ENCODE measurements at places on chromosomes 1 and 21.

DNA sequence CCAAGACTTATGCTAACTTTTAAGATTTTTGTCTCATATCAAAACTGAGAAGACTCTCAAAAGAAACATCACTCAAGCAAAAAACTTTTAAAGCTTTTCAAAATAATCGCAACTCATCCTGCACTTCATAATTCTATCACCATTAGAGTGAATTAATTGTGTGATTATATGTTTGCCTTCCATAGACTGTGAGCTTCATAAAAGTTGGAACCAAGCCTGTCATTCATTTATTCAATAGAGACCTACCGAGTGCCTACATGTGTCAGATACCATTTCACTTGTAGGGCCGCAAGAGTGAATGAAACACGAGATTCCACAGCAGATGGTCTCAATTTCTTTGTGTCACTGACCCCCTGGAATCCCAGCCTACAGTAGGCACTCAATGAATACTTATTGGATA, 106.4 kb downstream of the RHOU start:
- DNase-seq = no peak

DNA sequence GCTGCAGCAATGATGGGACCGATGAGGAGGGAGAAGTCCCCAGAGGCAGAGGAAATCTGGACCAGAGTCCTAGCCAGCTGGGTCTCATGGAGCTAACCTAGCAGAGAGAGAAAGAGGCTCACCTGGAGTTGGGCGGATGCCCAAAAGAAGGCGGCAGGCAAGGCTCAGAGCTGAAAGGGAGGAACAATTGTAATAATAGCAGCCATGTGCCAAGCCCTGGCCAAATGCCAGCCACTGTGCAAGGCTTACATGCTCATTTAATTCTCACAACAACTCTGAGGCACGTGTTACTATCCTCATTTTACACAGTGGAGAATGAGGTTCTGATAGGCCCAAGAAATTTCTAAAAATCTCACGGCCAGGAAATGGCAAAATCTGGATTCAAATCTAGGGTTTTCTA, 50.0 kb upstream of the ZNF648 start:
- no peak for DNase-seq

- DNase-seq = no peak
Measured at GRCh38 chr1:240646571-240647240, 34.8 kb upstream of the GREM2 start.

DNA sequence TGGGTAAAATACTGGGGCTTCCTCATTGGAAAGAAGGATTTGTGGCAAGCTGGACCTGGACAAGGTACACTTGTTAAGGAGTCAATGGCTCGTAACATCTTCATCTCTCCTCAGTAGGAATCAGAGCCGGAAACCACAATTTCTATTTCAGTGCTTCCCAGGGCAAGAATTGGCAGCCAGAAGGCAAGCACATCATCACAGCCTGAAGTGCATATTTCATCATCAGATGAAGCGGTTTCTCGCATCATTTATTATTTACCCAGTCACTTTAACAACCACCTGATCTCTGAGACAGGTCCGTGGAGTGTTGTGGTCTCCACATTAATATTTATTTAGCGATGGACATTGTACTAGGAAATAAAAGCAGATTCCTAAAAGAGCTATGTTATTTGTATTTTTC, 55.0 kb downstream of the KCNJ15 start:
- DNase-seq = no peak

- no peak for DNase-seq
Measured at GRCh38 chr1:216521477-216521876, 98.2 kb upstream of the USH2A start.

DNA sequence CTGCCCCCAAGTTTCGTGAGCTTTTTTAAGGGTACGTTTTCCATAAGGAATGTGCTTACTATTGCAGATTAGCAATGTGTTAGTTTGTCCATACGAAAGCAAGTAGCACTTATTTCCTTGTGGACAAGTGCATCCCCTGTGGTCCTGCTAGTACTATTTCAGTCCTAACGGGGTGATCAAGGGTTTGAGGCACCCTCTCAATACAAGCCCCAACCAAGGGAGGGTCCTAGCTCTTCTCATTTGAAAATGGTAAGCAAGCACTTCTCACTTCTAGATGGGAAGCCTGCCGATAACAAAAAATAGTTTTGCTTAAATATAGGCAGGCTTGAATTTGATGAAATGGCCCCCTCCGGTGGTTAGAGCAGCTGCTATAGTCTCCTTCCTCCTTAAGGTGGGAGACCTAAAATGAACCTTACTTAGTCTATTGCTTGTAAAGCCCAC, 64.0 kb upstream of the HMCN1 start:
- DNase-seq = peak; percentile 24

DNA sequence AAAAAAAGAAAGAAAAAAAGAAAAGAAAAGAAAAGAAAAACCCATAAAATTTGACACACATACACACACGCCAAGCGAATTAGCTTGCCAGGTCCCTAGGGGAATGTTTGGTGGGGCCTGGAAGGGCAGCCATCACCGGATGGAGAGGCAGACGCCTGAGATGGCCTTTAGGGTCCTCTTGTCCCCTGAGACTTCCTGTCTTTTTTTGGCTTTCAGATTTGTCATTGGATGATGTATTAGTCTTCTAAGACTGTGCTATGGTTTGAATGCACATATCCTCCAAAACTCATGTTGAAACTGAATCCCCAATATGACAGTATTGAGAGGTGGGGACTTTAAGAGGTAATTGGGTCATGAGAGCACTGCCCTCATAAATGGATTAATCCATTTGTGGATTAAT, 211.8 kb downstream of the TOMM20 start:
- DNase-seq = no peak

DNA sequence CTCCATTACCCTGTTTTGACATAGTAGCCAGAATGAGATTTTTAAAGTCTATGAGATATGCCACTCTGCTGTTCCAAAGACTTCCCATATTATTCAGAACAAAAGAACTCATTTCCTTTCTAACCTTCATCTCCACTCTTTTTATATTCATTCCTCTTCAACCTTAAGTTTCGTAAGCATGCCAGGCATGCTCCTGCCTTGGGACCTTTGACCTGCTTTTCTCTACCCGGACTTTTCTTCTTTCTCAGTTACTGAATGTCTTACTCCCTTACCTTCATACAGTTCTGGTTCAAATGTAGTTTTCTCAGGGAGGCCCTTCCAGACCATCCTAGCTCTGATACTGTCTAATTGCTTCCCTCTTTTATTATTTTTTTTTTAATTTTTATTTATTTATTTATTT, 81.1 kb downstream of the TNNI3K start:
- no peak for DNase-seq

DNA sequence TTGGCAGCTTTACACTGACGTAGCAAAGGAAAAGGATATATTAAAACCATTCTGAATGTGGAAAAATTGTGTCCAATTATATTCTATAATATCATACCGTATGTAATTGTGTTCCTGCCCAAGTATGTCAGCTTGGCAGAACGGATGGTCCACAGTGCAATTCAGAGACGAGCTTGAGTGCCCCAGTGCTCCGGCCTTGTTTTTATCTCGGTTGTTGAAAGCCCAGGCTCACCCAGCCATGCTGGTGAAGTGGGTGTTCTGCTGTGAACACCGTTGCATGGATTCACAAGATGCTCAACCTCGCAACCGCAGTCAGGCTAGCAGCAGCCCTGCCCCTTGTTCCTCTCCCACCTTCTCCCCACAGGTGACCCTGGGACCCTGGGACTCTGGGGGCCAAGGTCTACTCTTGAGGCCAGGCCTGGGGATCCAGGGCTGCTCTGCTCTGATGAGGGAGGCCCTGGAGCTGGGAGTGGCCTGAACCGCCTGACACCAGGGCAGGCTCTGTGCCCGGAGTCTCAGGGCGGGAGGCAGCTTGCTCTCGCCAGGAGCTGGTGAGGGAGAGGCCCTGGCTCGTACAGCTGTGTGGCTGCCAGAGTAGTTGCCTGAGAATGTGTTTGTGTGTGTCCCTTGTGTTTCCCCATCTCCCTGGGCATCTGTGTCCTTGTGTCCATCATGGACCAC, 11.2 kb downstream of the PTPRF start:
- no peak for DNase-seq

DNA sequence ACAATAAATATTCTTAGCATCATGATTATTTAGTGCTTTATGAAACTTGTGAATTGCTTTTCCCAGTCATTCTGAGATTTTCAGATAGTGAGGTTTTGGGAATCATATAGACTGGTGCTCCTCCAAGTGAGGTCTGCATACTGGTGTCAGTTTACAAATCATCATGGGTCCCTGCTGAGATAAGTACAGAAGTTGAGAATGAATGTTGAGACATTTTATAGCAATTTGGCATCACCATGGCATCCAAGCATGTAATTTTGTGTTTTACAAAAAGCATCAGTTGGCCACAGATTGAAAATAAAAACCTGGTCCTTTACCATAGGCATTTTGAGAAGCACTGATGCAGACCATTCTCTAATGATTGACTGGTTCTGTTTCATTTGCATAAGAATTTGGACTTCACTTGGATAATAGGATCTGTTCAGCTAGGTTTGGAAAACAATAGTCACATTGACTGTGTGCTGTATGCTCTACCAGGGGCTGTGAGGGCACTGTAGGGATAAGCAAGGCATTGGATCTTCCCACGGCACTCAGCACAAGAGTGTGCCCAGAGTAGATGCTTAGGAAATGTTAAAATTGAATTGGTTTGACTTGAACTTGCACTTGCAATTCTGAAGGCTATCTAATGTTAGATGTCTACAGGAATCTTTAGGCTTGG, 79.0 kb upstream of the JUN start:
- no peak for DNase-seq

- no peak for DNase-seq
Measured at GRCh38 chr1:8351693-8352470, 34.0 kb downstream of the SLC45A1 start.

DNA sequence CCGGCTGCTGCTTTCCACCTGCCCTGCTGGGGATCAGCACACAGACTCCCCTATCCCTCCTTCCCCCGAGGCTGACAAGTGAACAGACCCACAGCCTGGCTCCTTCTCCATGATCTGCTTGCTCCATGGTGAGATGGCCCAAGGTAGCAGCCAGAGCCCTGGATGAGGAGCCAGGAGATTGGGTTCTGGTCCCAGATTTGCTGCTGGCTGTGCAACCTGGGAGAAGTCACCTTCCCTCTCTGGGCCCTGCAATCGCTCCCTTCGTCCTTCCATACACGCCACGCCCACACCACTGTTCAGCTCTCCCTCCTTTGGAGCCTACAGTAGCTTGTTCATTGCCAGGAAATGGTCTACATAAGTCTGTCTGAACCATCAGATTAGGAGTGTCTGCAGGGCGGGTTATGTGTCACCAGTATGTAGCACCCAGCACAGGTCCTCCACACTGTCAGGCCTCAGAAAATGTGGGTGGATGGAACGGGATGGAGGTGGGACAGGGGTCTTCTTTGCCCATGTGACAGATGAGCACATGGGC, 9.2 kb upstream of the EPHA8 start:
- no peak for DNase-seq

DNA sequence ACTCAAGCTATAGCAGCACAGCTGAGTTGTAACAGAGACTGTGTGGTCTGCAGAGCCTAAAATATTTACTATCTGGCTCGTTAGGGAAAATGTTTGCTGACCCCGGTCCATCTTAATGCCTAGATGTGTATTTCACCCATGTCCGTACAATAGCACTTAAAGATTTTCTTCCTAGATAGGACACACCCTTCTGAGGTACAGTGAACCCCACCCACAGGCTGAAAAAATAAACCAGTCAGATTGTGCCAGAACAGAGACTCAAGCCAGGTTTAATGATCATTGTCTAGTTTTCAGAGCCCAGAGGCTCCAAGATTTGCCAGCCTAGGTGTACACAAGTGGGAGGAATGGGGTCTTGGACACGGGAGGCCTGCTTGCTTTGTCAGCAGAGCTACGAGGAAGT, 5.6 kb downstream of the AMIGO1 start:
- DNase-seq = no peak

GRCh38 chr21:45219517-45219916, 68.2 kb downstream of the POFUT2 start:
- no peak for DNase-seq

DNA sequence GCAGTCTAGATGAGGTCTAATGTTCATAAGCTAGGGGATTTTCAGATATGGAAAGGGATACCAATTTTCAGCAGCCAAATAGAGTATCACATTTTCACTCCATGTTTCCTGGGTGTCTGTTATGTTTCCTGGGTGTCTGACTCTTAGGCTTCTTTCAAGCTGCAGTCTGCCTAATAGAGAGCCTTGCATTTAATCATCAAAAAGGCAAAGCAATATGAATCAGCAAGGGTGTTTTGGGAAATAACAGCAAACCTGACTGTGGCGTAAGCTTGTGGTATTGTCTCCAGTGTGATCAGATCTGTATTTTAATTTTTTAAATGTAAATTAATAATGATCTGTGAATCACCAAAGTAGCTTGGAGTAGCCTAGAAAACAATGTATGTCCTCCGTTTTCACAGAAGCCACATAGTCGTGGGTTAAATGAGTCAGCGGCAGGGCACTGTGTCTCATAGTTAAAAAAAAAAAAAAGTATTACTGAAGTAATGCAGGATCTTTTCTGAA, 10.4 kb downstream of the LGALS8 start:
- no peak for DNase-seq

- DNase-seq = peak; percentile 18
Measured at GRCh38 chr1:119549719-119550132, 42.7 kb downstream of the HSD3B1 start.

GRCh38 chr1:64986903-64987871, 20.8 kb upstream of the JAK1 start:
- no peak for DNase-seq

DNA sequence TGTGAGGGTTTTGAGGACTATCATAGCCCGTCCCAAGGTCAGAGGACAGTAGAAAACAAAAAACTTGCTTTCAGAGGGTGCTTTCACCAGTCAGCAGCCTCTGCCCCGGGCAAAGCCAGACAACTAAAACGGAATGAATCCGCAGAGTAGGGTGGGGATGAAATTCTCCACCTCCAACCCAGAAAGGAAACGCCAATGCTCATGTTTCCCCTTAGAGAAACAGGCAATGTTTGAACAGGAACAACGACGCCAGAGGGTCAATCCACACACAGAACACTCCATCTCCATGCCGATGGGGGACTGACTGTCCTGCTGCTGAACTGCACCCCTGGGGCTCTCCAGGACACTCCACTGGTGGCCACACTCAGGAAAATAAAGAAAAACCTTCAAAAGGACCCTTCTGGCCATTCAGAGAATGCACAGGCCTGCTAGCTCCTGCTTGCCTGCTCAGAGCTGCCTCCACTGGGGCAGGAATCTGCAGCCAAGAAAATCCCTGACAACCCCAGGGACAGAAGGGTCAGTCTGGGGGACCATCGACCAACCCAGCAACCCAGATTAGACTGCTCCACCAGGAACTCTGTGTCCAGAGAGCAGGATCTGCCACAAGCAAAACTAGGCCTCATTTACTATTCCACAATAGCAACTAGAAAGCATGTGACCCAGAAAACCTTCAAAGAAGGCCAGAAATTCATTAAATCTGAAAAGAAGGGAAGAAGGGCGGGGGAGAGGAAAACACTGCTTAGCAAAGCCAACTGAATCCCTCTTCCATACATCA, 116.0 kb downstream of the TOMM20 start:
- DNase-seq = no peak

DNA sequence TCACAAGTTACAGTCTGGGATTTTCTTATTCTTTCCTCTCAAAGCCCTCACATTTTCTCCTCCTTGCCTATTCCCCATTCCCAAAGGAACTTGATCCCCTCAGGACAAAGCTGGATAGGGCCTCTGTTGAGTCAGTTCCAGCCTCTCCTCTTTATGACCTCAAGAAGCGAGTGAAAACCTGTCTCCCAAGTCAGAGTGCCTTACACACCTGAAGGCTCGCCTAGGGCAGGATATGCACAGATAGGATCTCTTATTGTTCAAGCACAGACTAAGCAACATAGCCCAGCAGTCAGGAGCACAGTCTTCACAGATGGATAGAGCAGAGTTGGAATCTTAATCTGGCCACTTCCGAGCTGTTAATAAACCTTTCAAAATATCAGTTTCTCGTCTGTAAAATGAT, 60.8 kb upstream of the PRRC2C start:
- DNase-seq = no peak

- DNase-seq = no peak
Measured at GRCh38 chr1:228853191-228853590, 117.9 kb downstream of the RHOU start.

All from fibroblast of skin of left biceps (primary cell).